ENCODE measurements at places on chromosomes 12 and 14. TPM values are rescaled to one million over a fixed set of nuclear protein-coding genes. Genes with fewer than 3 reads are reported as not detected.

The MIPOL1 gene
- 12.3 TPM for polyA plus RNA-seq

The DHRS4L2 gene
- 26.7 TPM for polyA plus RNA-seq

The LMNTD1 gene
- 0.47 TPM for polyA plus RNA-seq

The PSMD9 gene
- polyA plus RNA-seq: 44.8 TPM

- H3K27me3 ChIP-seq: peaks cover 22% of the 10 kb centered on the region
- no peak overlapping the region for H3K27ac ChIP-seq
- no peak overlapping the region for H3K4me3 ChIP-seq
- no peaks in the 10 kb centered on the region for H3K36me3 ChIP-seq
- H3K4me1 ChIP-seq: no peaks in the 10 kb centered on the region
Measured at GRCh38 chr14:95911456-95911855, 34.8 kb downstream of the TUNAR start.

- no peaks in the 10 kb centered on the region for H3K36me3 ChIP-seq
- no peak overlapping the region for H3K27ac ChIP-seq
- no peaks in the 10 kb centered on the region for H3K27me3 ChIP-seq
- DNase-seq: no peak
- H3K4me1 ChIP-seq: peaks cover 12% of the 10 kb centered on the region
Measured at GRCh38 chr12:104109446-104110271, 28.4 kb downstream of the NFYB start.

DNA sequence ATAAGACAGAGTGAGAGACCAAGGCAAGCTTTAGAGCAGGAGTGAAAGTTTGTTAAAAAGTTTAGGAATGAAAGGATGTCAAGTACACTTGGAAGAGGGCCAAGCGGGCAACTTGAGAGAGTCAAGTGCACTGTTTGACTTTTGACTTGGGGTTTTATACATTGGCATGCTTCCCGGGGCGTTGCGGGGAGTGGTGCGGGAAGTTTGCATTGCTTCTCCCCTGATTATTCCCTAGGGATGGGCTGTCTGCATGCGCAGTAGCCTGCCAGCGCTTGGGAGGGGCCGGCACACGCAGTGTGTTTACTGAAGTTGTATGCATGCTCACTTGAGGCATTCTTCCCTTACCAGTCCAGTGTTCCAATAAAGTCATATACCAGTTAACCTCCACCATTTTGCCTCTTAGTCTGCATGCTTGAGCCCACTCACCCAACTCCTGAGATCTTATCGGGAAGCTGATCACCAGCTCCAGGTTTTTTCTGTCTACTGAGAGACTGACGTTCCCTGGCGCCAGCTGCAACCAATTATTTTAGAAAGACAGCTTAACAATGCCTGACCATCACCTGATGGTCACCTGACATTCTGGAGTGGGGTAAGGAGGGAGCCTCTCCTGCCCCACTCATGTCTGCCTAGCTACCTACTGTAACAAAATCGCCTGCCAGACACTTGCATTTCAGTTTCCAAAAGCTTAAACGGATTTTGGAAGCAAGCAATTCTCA is 53.2 kb downstream of the DACT1 start:
- no peaks in the 10 kb centered on the region for H3K36me3 ChIP-seq
- H3K4me1 ChIP-seq: no peaks in the 10 kb centered on the region
- no peaks in the 10 kb centered on the region for H3K27me3 ChIP-seq
- H3K27ac ChIP-seq: no peak overlapping the region
- H3K4me3 ChIP-seq: no peak overlapping the region

- no peaks in the 10 kb centered on the region for H3K36me3 ChIP-seq
- no peak overlapping the region for H3K27ac ChIP-seq
- H3K4me1 ChIP-seq: no peaks in the 10 kb centered on the region
- DNase-seq: peak; percentile 19
- no peaks in the 10 kb centered on the region for H3K27me3 ChIP-seq
Measured at GRCh38 chr12:115572440-115572839, 705.1 kb downstream of the MED13L start.

DNA sequence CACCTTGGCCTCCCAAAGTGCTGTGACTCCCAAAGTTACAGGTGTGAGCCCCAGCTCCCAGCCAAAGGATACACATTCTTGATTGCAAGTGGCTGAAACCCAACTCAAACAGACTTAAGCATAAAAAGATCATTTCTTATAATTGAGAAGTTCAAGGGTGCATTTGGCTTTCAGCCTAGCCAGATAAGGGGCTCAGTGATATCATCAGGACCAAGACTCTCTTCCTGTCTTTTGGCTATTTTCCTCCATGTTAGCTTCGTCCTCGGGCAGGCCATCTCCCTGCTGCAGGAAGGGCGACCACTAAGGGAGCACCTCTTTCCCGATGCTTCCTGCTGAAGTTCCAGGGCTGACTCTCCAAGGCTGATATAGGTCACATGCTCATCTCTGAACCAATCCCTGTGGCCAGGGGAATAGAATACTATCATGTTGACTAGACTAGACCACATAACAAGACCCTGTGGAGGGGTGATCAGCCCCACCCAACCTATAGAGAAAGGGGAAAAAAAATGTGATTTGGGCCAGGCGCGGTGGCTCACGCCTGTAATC is 9.8 kb upstream of the KRT8 start:
- H3K36me3 ChIP-seq: no peaks in the 10 kb centered on the region
- no peaks in the 10 kb centered on the region for H3K27me3 ChIP-seq
- H3K4me3 ChIP-seq: no peak overlapping the region
- H3K4me1 ChIP-seq: no peaks in the 10 kb centered on the region
- DNase-seq: no peak

- DNase-seq: no peak
- H3K4me3 ChIP-seq: no peak overlapping the region
- H3K36me3 ChIP-seq: no peaks in the 10 kb centered on the region
- no peak overlapping the region for H3K27ac ChIP-seq
- H3K4me1 ChIP-seq: no peaks in the 10 kb centered on the region
- H3K27me3 ChIP-seq: no peaks in the 10 kb centered on the region
Measured at GRCh38 chr14:93023039-93023438, 92.7 kb downstream of the ITPK1 start.

- no peak for DNase-seq
- no peaks in the 10 kb centered on the region for H3K4me1 ChIP-seq
- no peaks in the 10 kb centered on the region for H3K27me3 ChIP-seq
- no peak overlapping the region for H3K27ac ChIP-seq
- H3K4me3 ChIP-seq: no peak overlapping the region
Measured at GRCh38 chr12:13071305-13072280, 27.4 kb downstream of the FAM234B start.

DNA sequence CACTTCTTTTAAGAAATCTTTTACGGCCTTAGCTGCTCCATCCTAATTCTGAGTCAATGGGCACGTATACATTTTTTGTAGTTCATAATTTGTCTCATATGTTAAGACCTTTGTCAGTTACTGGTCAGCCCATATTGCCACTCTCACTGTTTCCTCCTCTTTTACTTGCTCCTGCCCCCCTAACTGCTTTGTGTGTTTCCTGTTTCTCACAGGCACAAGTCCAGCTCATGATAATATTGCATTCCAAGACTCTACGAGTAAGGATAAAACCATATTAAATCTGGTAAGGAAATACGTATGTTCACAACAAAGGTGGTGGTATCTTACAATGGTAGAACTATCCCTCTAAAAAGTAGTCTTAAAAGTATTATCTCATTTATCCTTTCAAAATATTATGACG is 111.7 kb downstream of the DNAI7 start:
- no peaks in the 10 kb centered on the region for H3K27me3 ChIP-seq
- no peak overlapping the region for H3K4me3 ChIP-seq

DNA sequence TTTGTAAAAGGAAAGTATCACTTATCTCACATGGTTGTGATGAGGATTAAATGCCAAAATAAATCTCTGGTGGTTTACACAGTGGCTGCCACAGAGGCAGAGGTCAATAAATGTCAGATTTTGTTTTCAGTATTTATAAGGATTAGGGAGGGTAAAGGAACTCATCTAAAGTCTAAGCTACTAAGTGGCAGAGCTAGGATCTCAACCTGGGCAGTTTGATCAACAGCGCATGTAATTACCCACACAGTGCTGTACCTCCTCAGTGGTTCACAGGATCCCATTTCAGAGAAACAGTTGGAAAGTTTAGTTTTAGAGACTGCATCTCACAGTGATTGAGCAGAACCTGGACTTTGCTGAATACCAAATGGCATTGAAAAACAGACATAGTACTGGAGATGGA is 44.9 kb upstream of the RIC8B start:
- H3K27ac ChIP-seq: no peak overlapping the region
- no peaks in the 10 kb centered on the region for H3K27me3 ChIP-seq

- H3K4me1 ChIP-seq: peaks cover 33% of the 10 kb centered on the region
- peak; percentile 3 for DNase-seq
- peaks cover 96% of the 10 kb centered on the region for H3K36me3 ChIP-seq
- no peak overlapping the region for H3K4me3 ChIP-seq
- no peak overlapping the region for H3K27ac ChIP-seq
- H3K27me3 ChIP-seq: no peaks in the 10 kb centered on the region
Measured at GRCh38 chr12:108799401-108800243, 57.8 kb downstream of the SSH1 start.

DNA sequence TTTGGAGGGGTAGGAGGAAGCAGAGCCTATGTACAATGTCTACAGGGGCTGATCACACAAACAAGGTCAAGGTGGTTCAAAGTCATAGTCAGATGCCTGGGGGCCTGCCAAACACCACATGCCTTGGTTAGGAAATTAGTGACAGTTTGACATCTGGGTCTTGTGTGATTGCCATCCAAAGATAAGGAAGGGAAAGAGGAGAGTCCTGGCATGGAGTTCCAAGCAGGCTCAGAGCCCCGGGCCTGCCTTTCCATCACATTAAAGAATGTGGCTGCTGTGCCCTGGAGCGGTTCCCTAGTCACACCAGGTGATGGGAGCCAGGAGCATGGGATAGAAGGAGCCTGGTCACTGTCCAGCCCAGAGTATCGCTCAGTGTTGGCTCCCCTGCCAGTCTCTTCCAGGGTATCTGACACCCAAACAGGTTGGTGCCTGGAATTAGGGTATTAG is 53.6 kb upstream of the BCL2L14 start:
- H3K27me3 ChIP-seq: no peaks in the 10 kb centered on the region
- H3K36me3 ChIP-seq: no peaks in the 10 kb centered on the region
- H3K27ac ChIP-seq: no peak overlapping the region

DNA sequence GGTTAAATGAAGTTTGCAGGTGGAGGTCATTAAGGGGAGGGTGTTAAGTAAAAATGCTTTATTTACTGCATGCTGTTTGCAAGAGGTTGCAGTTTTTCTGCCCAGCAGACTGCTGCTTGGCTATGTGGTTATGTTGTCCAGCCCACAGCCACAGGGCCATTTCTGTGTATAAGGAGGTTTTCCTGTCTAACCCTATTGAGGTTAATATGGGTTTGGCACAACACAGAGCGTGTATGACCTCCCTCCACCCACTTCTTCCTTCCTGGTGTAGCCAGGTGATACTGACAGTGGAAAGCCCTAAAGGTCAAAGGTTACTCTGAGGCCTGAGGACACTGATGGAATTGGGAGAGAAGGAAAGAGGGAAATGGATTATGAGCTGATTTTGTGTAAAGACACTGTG is 253.7 kb upstream of the PWP1 start:
- no peaks in the 10 kb centered on the region for H3K27me3 ChIP-seq
- no peak overlapping the region for H3K27ac ChIP-seq
- no peaks in the 10 kb centered on the region for H3K4me1 ChIP-seq
- no peak for DNase-seq
- H3K36me3 ChIP-seq: no peaks in the 10 kb centered on the region

DNA sequence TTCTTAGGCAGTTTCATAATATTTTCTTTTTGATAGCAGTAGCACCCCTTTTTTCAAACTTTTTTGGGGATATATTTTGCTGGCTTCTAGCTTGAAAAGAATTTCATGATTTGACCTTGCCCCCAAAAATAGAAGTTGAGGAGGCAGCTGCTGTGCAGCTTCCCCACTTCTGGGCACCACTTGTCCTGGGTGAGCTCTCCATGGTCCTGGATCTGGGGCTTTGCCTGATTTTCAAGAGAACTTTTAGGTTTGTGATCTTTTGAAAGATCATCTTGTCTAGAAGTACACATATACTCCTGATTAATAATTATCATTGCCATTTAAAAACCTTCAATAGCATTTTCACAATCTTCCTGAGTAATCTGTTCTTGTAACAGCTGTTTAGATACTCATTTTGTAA is 271.6 kb downstream of the NPAS3 start:
- H3K4me3 ChIP-seq: no peak overlapping the region
- H3K27ac ChIP-seq: no peak overlapping the region
- no peaks in the 10 kb centered on the region for H3K4me1 ChIP-seq

GRCh38 chr12:53695152-53696145 is 19.6 kb upstream of the ATP5MC2 start:
- no peak overlapping the region for H3K4me3 ChIP-seq
- peaks cover 25% of the 10 kb centered on the region for H3K4me1 ChIP-seq
- DNase-seq: no peak
- H3K36me3 ChIP-seq: no peaks in the 10 kb centered on the region

DNA sequence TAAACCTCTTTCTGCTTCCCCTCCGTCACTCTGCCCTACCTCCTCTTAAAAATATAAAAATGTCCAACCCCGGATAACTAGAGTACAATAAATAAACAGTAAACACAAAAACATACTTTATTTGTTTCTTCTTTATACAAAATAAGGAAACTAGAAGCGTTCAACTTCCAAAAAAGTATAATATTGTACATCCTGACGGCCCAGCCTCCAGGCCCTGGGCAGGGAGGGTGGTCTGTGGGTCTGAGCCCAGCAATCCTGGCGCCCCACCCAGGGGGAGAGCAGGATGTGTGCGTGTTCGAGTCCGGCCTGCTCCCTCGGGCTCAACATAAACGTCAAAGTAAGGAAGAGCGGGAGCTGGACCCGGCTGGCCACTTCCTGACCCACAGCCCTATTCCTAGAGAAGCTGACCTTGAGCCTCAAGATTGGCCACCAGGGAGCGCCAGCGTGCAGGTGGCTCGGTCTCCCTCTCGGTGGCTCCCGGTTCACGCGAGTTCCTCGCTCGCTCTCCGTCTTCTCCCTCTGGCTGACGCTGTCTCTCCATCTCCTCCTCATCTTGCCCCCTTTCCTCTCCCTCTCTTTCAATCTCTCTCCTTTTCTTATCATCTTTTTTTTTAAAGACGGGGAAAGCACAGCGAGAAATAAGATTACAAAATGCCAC is 9.4 kb downstream of the LHX5 start:
- peak; percentile 94 for DNase-seq
- no peaks in the 10 kb centered on the region for H3K36me3 ChIP-seq
- peaks cover 100% of the 10 kb centered on the region for H3K27me3 ChIP-seq
- H3K4me3 ChIP-seq: no peak overlapping the region
- H3K4me1 ChIP-seq: peaks cover 11% of the 10 kb centered on the region

GRCh38 chr12:26551385-26551784 is 281.6 kb downstream of the ITPR2 start:
- H3K27me3 ChIP-seq: no peaks in the 10 kb centered on the region
- no peak overlapping the region for H3K27ac ChIP-seq
- DNase-seq: no peak

DNA sequence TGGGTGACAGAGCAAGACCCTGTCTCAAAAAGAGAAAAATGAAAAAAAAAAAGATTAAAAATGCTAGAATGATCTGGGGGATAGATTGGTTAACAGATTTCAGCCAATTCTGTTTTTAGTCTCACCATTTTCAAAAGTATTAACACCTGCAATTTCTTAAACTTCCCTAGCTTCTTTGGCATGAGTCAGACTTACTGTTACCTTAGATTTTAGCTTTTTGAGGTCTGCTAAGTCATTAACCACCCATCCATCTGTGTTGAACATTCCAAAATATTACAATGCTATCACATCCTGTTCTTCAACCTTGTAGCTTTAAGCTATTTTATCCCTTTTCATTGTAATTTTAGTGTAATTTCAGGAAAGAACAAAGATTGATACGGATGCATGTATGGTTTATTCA is 59.3 kb downstream of the PPP1R13B start:
- no peak overlapping the region for H3K27ac ChIP-seq
- no peak overlapping the region for H3K4me3 ChIP-seq
- H3K27me3 ChIP-seq: no peaks in the 10 kb centered on the region
